Activated CD4-positive, alpha-beta memory T cell treated with anti-CD3 and anti-CD28 coated beads for 36 hours (primary cell): ENCODE measurements at places on chromosomes 13 and 19. TPM values are rescaled to one million over a fixed set of nuclear protein-coding genes. Genes with fewer than 3 reads are reported as not detected.

GRCh38 chr13:90502153-90502552 lies 845.3 kb upstream of the MIR17HG start:
- DNase-seq = no peak
- H3K36me3 ChIP-seq = no peaks in the 10 kb centered on the region
- H3K27me3 ChIP-seq = no peaks in the 10 kb centered on the region
- no peak overlapping the region for H3K4me3 ChIP-seq
- H3K4me1 ChIP-seq = no peaks in the 10 kb centered on the region

GRCh38 chr19:13748169-13748828 lies 16.0 kb upstream of the MRI1 start:
- H3K27ac ChIP-seq = peak overlapping the region; percentile 82
- peaks cover 28% of the 10 kb centered on the region for H3K4me1 ChIP-seq
- H3K4me3 ChIP-seq = peak overlapping the region; percentile 92
- peaks cover 7% of the 10 kb centered on the region for H3K36me3 ChIP-seq

GRCh38 chr13:74476788-74477187 lies 342.6 kb upstream of the KLF12 start:
- H3K27me3 ChIP-seq = no peaks in the 10 kb centered on the region
- H3K4me1 ChIP-seq = no peaks in the 10 kb centered on the region

DNA sequence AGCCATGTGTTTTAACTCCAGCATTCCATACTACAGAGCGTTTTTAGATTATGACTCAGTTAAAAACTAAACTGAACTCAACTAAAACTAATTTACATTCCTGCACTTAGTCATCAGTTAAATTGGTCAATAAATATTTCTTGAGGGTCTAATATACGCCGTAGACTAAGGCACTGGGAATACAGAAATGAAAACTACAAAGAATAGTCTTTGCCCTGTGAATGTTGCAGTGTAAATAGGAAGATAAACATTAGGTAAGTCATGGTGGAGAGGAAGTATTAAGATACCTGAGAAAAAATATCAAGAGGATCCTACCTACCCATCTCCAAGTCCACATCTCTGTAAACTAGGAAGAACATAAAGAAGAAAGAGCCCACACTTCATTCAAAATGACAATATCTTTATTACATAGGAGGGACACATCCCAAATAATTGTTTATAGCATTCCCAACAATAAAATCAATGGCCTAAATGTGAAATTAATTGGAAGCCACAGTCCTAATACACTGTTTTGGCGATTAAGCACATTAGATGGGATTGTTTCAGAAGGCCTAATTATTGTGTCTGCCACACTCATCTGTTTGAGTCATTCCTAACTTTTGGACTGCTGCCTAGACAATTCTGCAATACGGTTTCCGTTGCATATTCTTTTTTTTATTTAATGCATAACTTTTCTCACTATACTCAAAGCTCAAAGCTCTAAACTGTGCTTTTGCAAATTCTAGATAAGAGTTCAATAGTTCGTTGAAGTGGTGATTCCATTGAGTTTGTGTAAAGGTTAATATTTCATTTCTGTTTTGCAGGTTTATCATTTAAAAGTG lies 52.9 kb downstream of the MBNL2 start:
- H3K27me3 ChIP-seq = no peaks in the 10 kb centered on the region
- H3K4me1 ChIP-seq = peaks cover 46% of the 10 kb centered on the region
- DNase-seq = no peak
- peaks cover 20% of the 10 kb centered on the region for H3K36me3 ChIP-seq
- H3K4me3 ChIP-seq = no peak overlapping the region

GRCh38 chr13:81283062-81283461 lies 942.1 kb upstream of the SPRY2 start:
- no peak overlapping the region for H3K27ac ChIP-seq
- H3K36me3 ChIP-seq = no peaks in the 10 kb centered on the region
- no peaks in the 10 kb centered on the region for H3K27me3 ChIP-seq
- no peak for DNase-seq
- H3K4me3 ChIP-seq = no peak overlapping the region

GRCh38 chr13:105908586-105908985 lies 626.9 kb downstream of the EFNB2 start:
- H3K36me3 ChIP-seq = no peaks in the 10 kb centered on the region
- H3K4me1 ChIP-seq = peaks cover 12% of the 10 kb centered on the region
- H3K4me3 ChIP-seq = no peak overlapping the region
- H3K27me3 ChIP-seq = peaks cover 5% of the 10 kb centered on the region

- H3K4me1 ChIP-seq = peaks cover 5% of the 10 kb centered on the region
- H3K27me3 ChIP-seq = peaks cover 11% of the 10 kb centered on the region
- no peaks in the 10 kb centered on the region for H3K36me3 ChIP-seq
- H3K27ac ChIP-seq = no peak overlapping the region
- DNase-seq = no peak
Observed at GRCh38 chr13:30831515-30831914, 74.6 kb upstream of the MEDAG start.

- no peaks in the 10 kb centered on the region for H3K27me3 ChIP-seq
- peaks cover 2% of the 10 kb centered on the region for H3K36me3 ChIP-seq
- DNase-seq = peak; percentile 81
- no peak overlapping the region for H3K27ac ChIP-seq
- no peak overlapping the region for H3K4me3 ChIP-seq
- peaks cover 18% of the 10 kb centered on the region for H3K4me1 ChIP-seq
Observed at GRCh38 chr13:30607908-30608307, 9.8 kb upstream of the USPL1 start.

ATXN8OS gene
- not detected for total RNA-seq

NLRP5 gene
- total RNA-seq = not detected

PSG2 gene
- not detected for total RNA-seq

ZNF573 gene
- total RNA-seq = 7.8 TPM

VSIG10L gene
- 3.5 TPM for total RNA-seq
